NCI-H748 treated with DMSO at 0.1 percent for 48 hours (cell line): ENCODE measurements at places on chromosomes 1 and 21.
A peak's percentile ranks its signal among the peaks of the same experiment; 100 is the strongest.

- DNase-seq: no peak
Observed at GRCh38 chr1:86865973-86866637, 47.8 kb downstream of the SELENOF start.

DNA sequence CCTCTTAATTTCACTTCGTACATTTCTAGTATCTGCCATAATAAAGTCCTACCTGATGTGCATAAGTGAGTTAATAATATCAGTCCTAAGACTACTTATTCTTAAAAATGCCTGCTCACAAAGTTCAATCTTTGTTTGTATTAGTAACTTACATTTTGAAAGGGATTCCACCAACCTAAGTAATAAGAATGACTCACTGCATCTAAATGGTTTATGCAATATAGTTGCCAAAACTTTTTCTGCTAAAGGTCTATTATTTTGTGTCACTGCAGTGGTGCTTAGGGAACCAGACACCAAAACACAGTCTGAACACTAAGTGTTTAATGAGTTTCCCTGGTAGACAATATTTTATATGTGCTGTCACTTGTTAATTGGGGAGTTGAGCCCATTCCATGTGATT is 1.8 kb downstream of the ZNF669 start:
- no peak for DNase-seq

DNA sequence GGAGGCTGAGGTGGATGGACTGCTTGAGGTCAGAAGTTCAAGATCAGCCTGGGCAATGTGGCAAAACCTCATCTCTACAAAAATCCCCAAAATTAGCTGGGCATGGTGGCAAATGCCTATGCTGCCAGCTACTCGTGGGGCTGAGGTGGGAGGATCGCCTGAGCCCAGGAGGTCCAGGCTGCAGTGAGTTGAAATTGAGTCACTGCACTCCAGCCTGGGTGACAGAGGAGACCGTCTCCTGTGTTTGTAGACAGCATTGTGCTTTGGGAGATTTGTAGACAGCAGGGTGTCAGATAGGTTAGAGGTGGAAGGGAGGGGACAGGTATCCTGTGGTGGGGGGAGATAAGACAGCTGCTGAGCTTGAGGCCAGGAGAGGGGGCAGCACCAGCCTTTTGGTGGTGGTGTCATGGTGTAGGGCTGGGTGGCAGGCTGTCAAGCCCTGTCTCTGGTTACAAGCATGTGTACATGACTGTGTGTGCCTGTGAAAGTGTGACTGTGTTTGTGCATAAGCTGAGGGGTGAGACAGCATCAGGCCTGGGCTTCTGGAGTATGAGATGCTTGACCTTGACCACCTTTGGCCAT is 15.2 kb downstream of the PPFIA4 start:
- DNase-seq: no peak

GRCh38 chr1:19212167-19212566 is 2.1 kb upstream of the UBR4 start:
- DNase-seq: no peak

DNA sequence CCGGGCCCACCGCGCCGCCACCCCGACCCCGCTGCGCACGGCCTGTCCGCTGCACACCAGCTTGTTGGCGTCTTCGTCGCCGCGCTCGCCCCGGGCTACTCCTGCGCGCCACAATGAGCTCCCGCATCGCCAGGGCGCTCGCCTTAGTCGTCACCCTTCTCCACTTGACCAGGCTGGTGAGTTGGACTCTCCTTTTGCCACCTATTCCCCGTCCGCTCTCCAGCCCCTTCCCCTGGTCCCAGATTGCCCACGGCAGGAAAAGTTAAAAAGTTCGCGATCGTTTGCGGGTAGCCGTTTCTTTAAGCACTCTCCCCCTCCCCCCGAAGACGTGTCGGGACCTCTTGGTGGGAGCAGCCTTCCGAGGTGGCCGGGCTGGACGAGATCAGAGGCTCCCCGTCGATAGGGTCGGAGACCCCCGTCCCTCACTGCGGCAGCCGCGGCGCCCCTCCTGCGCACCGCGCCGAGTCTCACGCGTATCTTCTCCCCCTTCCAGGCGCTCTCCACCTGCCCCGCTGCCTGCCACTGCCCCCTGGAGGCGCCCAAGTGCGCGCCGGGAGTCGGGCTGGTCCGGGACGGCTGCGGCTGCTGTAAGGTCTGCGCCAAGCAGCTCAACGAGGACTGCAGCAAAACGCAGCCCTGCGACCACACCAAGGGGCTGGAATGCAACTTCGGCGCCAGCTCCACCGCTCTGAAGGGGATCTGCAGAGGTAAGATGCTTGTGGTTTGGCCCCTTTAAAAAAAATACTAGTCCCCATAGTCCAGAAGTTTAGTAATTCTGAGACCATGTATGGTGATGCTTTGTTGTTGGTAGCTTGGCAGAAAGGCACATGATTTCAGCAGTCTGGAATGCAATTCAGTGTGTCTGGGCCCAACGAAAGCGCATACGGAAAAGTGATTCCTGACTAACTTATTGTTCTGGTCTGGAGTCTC is 576 bp downstream of the CCN1 start:
- peak; percentile 60 for DNase-seq

- DNase-seq: no peak
Observed at GRCh38 chr1:58717979-58718378, 18.1 kb upstream of the MYSM1 start.

GRCh38 chr1:162977944-162978568 is 91.1 kb upstream of the RGS4 start:
- DNase-seq: no peak

DNA sequence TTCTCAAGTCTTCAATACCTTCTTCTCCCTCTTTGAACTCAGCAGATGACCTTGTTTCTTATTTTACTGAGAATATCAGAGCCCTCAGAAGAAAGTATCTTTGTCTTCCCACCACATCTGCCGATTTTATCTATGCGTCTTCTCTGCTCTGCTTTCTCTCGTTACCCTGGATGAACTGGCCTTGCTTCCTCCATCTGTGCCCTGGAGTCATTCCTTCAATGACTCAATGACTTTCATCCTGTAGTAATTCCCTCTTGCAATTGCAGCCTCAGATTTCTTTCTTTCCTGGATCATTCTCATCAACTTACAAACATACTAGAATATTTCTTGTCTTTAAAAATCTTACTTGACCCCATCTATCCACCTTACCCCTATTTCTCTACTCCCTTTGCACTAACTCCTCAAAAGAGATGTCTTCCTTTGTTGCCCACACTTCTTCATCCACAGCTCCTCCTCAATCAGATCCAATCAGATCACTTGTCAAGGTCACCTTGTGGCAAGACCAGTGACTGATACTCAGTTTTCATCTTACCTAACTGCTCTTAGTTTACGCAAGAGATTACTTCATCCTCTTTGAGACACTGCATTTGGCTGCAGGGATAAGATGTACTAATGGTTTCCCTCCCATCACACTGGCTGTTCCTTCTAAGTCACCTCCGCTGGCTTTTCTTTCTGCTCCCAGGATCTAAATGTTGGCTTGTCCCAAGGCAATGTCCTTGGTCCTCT is 8.2 kb upstream of the TGFBR3 start:
- no peak for DNase-seq

DNA sequence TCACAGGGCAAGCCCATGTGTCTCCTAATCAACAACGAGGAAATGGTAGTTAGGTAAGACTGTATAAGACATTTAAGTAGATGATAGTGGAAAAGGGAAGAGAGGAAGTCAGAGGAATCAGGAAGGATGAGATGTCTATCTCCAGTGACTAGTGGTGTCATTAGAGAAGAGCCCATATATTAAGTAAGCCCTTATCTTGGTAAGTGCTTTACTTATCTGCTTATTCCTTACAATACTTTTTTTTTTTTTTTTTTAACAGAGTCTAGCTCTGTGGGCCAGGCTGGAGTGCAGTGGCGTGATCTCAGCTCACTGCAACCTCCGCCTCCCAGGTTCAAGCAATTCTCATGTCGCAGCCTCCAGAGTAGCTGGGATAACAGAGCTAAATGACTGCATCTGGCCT is 29.5 kb downstream of the RNF11 start:
- DNase-seq: no peak

GRCh38 chr1:187938092-187938491 is 1109.3 kb downstream of the PLA2G4A start:
- no peak for DNase-seq

DNA sequence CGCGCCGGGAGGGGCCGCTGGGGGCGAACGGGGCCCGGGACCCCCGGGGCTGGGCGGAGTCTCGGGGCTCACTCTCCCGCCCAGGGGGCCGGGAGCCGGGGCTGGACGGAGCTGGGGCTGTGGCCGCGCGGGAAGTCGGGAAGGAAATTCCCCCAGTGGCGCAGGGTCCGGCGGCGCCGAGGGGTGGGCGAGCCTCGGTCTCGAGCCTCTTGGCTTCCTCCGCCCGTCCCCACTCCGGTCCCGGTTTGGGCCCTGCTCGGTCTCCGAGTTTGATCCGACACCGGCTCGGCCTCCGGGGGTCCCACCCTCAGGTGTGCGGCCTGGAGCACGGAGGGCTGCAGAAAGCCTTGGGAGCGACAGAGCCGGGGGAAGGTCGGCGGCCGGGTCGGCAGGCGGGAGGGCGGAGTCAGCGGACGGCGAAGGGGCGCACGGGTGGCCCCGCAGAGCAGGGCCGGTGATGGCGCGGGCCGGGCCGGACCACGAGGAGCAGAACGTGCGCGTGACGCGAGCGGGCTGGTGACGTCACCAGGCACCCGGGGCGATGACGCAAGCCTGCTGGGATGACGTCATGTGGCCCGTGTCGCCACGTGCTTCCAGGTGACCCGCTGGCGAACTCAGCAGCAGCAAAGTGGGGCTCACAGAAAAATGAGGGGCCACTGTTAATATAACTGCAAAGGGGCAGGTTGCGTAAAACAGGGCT is 610 bp upstream of the HES4 start:
- no peak for DNase-seq

DNA sequence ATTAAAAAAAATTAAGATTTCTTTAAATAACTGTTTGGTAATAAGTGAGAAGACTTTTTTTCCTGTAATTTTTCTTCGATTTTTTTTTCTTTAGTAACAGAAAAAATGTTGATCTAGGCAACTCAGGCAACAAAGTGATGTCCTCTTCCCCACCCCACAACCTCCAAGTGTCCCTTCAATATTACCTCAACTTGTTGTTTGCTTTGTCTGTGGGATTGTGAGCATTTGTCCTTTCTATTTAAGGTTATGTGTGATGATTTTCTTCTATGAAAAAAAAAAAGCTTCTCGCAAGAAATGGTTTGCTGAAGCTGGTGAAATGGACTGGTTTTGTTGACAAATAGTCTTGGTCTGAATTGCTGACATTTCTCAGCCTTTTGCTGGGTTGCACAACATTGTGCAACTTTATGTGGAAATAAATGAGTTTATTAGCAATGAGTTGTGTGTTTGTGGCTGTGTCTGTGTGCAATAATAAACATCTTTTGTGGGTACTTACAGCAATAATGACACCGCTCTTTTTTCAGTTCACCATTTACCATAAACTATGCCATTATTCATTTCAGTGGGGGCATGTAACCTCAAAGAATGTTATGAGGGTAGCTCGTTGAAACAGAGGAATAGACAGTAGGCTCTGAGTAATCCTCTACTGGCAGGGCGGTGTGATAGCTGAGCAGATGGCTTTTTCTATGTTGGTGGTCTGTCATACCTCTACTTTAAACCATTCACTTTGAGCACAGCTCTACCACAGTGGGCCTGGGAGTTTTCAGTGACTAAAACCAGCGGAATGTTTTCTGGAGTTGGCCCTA is 218.4 kb downstream of the HLX start:
- DNase-seq: no peak

DNA sequence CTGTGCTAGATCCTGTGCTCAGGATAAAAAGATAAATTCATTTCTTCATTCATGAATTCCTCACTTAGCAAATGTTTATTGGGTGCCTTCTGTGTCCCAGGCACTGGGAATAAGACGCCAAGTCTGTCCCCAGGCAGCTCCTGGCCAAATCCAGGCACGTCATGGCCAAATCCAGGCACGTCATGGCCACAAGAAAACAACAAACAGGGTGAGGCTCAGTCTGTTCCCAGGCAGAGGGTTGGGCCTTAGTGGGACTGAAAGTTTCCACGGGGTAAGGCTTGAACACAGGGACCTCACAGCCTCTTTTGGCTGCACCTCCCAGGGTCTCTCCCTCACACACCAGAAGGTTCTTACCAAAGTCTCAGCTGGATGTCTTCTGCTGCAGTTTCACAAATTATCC is 95.7 kb downstream of the PAX7 start:
- no peak for DNase-seq

GRCh38 chr1:174969977-174970376 is 29.8 kb upstream of the CACYBP start:
- DNase-seq: no peak

DNA sequence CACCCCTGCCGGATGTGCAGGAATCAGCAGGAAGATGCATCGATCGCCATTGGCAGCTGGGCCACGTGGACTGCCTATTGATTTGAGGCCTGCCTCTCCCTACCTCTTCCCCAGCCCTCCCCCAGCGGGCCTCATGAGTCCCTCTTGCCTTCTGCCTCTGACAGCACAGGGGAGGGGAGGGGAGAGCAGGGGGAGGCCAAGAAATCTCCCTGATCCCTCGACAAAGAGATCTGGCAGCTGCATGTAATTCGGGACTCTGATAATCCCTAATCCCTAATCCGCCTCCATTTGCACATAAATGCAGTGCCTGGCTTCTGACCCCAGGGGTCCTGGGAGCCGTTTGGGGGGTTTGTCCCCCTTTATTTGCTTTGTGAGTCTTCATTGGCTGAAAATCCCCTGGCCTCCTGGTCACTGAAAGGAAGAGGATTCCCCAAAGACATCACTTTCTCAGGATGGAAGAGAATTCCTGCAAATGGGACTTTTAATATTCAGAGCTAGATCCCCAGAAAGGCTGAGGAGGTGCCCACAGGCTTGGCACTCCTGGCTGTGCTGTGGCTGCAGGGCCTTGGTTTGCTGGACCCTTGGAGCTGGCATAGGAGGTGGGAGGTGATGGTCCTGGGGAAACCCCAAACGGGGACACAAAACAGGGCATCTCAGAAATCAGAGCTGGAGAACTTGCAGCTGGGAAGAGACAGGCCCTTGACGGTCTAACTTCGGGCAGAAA is 239.4 kb upstream of the POU3F1 start:
- no peak for DNase-seq

GRCh38 chr1:51912881-51913280 is 34.4 kb upstream of the NRDC start:
- DNase-seq: no peak

DNA sequence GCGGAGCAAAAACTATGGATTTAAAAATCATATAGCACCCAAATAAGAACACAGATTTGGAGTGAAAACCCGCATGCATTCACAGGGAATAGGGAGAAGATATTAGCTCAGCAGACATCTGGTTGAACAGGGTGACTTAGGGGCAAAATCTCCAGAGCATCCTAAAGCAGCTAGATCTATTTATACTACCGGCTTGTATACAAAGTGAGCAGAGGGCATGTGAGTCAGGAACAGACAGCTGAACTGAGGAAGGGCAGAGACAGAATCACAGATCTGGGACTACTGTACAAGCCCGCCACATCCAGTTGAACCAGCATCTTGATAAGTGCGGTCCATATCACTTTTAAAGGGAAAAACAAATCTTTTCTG is 35.2 kb upstream of the EXOSC10 start:
- no peak for DNase-seq
